ENCODE measurements at places on chromosomes 11 and 22.
A peak's percentile ranks its signal among the peaks of the same experiment; 100 is the strongest.

GRCh38 chr22:42067671-42068251 is 2.9 kb downstream of the NAGA start:
- no peak for DNase-seq

DNA sequence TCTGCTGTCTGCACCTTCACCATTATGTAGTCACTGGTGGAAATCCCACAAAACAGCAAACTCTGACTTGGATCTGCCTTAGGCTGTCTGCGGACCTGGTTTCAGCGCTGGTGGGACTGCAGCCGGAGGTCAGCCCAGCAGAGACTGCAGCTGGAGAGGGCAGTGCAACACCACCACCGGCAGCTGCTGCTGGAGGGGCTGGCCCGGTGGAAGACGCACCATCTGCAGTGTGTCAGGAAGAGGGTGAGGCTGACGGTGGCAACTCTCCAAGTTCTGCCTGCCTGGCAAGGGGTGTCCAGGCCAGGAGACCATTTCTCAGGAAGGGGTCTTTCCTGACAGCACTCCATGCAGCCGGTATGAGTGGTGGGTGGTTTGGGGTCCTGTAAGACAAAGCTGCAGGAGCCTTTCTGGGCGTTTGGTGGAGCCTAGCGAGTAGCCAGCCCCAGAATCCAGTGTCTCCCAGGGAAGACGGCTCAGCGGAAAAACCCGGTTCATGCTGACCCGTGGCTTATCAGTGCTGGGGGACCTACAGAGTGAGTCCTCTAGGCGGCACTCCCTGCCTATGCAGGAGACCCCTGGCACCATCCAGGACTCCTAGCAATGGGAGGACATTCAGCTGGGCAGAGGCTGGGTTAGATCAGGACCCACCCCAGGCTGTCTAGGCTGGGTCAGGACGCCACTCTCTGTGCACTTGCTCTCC is 50.8 kb downstream of the PISD start:
- DNase-seq: peak; percentile 5

DNA sequence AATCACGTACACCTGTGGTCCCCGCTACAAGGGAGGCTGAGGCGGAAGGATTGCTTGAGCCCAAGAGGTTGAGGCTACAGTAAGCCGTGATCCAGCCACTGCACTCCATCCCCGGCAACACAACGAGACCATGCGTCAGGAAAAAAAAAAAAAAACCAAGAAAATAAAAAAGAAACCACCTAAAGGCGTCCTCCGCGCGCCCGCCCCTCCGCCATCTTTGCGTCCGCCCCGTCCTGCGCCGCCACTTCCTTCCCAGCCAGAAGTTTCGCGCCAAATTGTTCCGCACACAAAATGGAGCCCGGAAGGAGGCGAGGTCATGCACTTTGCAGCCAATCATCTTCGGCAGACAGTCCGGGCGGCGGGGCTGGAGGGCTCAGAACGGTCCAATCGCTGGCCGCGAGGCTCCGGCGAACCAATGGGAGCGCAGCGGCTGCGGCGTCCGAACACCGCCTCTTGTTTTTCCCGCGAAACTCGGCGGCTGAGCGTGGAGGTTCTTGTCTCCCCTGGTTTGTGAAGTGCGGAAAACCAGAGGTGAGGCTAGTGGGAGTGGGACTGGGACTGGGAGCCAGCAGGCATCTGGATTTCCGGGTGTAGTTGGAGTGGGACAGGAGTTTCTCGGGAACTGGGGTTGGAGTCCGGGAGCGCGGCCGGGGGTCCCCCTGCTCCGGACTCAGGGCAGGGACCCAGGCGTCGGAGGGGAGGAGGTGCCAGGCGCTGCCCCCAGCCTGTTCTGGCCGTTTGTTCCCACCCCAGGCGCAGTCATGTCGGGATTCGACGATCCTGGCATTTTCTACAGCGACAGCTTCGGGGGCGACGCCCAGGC is at the start of gene MCM5:
Gene MCM5 (plus strand): TSS at position 463 of the 823 bp plus-strand sequence. CDS start 299 bp downstream, at position 762.
- peak; percentile 99 for DNase-seq

- DNase-seq: no peak
Observed at GRCh38 chr11:79006854-79007253, 432.2 kb upstream of the NARS2 start.

- no peak for DNase-seq
Observed at GRCh38 chr11:26286472-26287066, 45.4 kb upstream of the ANO3 start.

- DNase-seq: peak; percentile 71
Observed at GRCh38 chr11:126716456-126717083, 284.0 kb downstream of the KIRREL3 start.

GRCh38 chr22:31333641-31334040 is 12.5 kb downstream of the PATZ1 start:
- DNase-seq: no peak

DNA sequence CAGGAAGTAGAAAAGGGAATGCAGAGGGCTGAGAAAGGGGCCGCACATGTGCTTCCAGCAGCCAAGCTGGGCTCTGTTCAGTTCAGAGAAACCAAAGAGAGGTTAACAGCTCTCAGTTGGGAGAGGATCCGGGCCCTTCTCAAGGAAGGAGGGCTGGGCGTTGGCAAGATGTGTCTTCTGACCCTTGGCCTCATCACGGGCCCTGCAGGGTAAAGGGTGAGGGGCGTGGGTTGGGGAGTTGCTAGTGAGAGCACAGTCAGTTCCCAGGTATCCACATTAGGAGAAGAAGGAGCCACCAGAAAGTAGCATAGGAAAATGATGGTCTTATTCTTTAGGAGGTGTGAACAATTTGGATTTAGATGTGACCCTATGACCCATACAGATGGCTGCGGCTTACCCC is 73.0 kb downstream of the OSBP2 start:
- DNase-seq: no peak

GRCh38 chr22:32874976-32875375 is 73.5 kb downstream of the TIMP3 start:
- no peak for DNase-seq

DNA sequence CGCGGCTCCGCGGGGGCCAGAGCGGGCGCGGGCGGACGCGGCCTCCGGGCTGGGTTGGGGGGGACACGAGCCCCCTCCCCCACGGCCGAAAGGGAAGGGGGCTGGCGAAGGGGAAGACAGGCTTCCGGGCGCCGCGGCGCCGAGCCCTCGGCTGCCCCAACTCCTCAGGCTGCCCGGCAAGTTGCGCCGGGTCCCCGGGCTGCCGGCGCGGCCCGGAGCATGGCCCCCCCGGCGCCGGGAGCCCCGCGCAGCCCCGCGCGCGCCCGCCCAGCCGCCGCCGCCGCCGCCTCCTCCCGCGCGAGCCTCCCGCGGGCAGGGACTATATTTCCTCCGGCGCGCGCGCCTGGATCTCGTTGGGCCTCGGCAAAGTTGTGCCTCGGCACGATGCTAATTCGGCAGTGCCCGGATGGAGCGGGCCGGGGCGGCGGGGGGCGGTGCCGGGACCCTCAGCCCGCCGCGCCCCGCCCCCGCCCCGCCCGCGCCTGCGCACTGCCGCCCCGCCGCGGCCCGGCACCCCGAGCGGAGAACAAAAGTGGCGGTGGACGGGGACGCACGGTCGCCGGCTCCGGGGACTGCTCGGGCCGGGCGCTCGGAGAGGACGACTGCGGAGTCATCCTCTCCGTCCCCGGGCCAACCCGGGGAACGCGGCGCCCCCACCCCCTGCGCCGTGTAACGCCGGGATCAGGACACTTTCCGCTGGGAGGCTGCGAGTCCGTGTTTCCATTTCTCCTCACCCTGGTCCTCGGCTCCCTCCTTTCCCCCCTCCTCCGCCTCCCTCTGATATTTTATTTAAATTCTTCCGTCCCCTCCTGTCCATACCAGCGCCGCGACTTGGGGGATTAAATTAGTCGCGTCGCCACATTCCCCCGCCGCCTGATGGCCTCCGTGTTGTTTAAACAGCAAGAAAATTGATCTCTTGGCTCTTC is at the start of gene PHF21B:
Gene PHF21B (minus strand): TSS at position 400 of the 926 bp plus-strand sequence. CDS start 456 bp downstream, outside the sequence.
- peak; percentile 90 for DNase-seq

GRCh38 chr11:36803084-36803483 is 205.0 kb upstream of the RAG2 start:
- DNase-seq: no peak

DNA sequence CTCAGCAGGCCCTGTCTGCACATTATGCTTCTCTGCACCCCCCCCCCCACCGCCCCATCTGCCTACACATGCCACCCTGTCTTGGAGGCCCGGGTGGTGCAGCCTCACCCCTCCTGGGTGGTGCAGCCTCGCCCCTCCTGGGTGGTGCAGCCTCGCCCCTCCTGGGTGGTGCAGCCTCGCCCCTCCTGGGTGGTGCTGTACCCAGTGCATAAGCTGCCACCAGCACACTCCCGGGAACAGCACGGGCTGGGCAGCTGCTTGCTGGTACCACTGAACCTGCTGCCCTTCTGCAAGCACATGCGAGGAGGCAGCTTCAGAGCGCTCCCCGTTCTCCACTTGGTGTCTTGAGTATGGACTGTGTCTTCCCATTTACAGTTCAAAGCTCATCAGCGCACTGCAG is 69.3 kb downstream of the NCAPD3 start:
- DNase-seq: no peak

DNA sequence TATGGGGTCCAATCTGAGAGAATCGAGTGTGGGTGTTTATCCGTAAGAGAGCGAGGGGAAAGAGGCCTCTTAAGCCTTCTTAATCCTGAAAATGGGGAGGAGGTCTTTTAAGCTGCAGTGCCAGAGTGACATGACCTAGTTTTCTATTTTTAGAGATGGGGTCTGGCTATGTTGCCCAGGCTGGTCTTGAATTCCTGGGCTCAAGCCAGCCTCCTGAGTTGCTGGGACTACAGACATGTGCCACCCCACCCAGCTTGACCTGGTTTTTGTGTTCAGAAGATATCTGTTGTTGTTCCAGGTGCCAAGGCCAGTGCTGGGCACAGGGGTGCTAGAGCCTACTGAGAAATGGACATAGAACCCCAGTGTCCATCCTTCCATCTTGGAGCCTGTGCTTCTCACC is 1.4 kb downstream of the BAD start:
- no peak for DNase-seq

GRCh38 chr11:15575409-15575808 is 460.7 kb downstream of the INSC start:
- no peak for DNase-seq

DNA sequence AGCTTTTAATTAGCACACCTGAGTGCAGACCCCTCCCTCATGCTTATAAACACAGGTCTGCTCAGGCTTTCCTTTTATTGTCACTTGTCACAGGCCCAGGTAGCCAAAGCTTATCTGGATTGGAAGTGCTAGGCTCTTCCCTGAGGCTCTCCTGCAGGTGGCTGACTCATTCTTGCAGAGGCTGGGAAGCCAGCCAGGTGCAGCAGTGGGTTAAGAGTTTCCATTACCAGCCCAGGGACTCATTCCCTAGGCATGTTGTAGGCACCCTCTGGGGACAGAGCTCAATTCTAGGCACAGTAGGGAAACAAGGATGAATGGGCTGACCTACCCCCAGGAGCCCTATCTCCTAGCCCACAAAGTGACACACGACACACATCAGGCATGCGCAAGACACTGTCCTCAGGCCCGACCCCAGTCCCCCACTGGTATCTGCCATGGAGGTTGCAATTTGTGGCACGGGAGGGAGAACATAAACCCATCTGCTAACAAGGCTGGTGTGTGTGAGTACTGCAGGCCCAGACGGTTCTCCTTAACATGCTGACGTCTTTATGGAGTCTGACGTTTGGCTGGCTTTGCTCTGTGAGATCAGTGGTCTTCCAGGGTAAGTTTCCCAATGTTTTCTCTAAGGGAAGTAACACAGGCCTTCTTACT is 94.2 kb downstream of the ABTB2 start:
- no peak for DNase-seq

GRCh38 chr11:18243783-18244362 is 4.6 kb downstream of the SAA2 start:
- DNase-seq: peak; percentile 70

DNA sequence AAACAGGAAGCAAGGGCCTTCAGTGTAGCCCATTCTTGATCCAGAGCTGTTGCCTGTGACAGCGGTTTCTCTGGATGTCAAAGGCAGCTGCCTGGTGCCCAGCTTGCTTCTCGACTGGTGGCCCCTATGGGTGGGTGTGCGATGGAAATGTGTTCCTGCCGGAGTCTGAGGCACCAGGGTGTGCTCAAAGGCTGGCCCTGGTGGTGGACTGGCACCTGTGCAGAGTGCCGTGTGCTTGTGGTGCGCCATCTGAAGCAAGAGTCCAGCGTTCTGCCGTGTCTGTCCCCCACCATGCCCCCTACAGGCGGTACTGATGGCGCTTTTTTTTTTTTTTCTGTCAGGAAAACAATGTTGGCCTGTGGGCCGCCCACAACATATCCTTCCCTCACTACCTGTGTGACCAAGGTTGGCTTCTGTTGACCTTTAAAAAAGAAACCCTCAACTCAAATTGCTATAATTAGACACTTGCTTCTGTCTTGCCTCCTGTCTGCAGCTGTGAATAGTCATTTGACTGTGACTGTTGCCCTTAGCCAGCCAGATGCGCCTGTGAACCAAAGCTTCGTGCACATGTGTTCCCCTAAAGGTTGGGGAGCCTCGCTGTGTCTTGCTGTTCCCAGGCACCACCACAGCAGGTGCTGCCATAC is 4.7 kb upstream of the RANBP1 start:
- DNase-seq: peak; percentile 40

GRCh38 chr22:41725510-41726110 is 26.3 kb downstream of the MEI1 start:
- no peak for DNase-seq

- DNase-seq: no peak
Observed at GRCh38 chr11:58652726-58653280, 30.3 kb downstream of the CNTF start.

- peak; percentile 38 for DNase-seq
Observed at GRCh38 chr11:6596239-6596877, 7.1 kb downstream of the RRP8 start.

DNA sequence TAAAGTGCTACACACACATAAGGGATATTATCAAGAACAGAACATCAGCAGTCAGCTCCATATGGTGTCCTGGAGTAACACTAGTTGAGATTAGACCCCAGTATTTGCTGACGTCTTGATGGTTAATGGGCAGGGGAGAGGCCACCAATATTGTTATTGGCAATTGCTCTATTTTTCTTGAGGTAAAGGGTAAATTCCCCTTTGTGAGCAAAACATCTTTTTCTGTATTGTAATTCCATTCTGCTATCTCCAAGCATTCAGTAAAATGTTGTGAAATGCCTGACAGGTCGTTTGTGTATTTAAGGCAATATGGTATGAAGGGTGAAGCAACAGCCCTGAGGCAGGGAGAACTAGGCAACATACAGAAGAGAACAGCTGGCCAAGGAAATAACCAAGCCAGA is 21.9 kb downstream of the PC start:
- DNase-seq: no peak
